ENCODE measurements at places on chromosomes 5 and 9.

- DNase-seq: no peak
These were observed 9.6 kb downstream of the SLC1A1 start for GRCh38 chr9:4499917-4500316.

DNA sequence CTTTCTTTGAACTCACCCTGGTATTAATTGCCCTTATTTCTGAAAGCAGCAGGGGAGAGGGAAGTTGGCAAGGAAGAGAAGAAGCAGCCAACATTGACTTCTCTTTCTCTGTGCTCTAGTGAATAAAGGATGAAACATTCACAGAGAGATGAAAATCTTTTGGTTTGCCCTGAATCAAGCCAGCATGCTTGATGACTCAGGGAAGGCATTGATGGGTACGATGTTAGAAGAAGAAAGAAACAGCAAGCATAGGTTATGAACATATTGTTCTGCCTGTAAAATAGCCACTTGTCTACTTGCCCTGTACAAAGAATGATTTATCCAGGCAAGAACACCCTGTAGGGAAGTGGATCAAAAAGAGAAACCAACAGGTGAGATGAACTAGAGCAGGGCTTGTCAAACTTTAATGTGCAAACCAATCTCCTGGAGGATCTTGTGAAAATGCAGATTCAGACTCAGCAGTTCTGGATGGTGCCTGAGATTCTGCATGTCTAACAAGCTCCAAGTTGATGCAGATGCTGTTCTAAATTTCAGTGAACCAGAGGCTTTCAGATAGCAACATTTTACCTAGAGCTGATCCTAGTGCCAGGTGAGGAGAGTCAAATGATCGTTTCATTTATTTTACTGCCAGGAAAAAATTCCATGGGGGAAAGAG lies 586.6 kb upstream of the TLE4 start:
- no peak for DNase-seq

GRCh38 chr9:129414377-129414992 lies 206.4 kb downstream of the C9orf50 start:
- DNase-seq: no peak

- DNase-seq: no peak
These were observed 2.4 kb upstream of the HAPLN1 start for GRCh38 chr5:83723031-83723430.
